Keratinocyte (primary cell): ENCODE measurements at places on chromosomes 3 and 15. TPM values are rescaled to one million over a fixed set of nuclear protein-coding genes. Genes with fewer than 3 reads are reported as not detected.

The MASP1 gene
- not detected in 3 replicates for polyA plus RNA-seq

The ANKRD34C gene
- polyA plus RNA-seq, result not detected in 3 replicates

The GNAT1 gene
- polyA plus RNA-seq, result 0.05 to 0.12 TPM in 2 of 3 replicates, not detected in the other

The NUP210 gene
- 0.01 to 0.05 TPM (median 0.03 TPM) in 3 replicates for polyA plus RNA-seq

The SKOR1 gene
- 0.03 TPM in 2 of 3 replicates, not detected in the other for polyA plus RNA-seq

The CSTA gene
- polyA plus RNA-seq, result 649 to 1,138 TPM (median 1,068 TPM) in 3 replicates

The C3orf85 gene
- polyA plus RNA-seq, result not detected in 3 replicates
